ENCODE measurements at places on chromosomes 2 and 18.
A peak's percentile ranks its signal among the peaks of the same experiment; 100 is the strongest.

GRCh38 chr2:46490521-46491141 is 11.3 kb downstream of the TMEM247 start:
- no peak overlapping the region for H3K4me3 ChIP-seq
- no peaks in the 10 kb centered on the region for H3K36me3 ChIP-seq
- peaks cover 5% of the 10 kb centered on the region for H3K27me3 ChIP-seq
- H3K4me1 ChIP-seq = peaks cover 21% of the 10 kb centered on the region

DNA sequence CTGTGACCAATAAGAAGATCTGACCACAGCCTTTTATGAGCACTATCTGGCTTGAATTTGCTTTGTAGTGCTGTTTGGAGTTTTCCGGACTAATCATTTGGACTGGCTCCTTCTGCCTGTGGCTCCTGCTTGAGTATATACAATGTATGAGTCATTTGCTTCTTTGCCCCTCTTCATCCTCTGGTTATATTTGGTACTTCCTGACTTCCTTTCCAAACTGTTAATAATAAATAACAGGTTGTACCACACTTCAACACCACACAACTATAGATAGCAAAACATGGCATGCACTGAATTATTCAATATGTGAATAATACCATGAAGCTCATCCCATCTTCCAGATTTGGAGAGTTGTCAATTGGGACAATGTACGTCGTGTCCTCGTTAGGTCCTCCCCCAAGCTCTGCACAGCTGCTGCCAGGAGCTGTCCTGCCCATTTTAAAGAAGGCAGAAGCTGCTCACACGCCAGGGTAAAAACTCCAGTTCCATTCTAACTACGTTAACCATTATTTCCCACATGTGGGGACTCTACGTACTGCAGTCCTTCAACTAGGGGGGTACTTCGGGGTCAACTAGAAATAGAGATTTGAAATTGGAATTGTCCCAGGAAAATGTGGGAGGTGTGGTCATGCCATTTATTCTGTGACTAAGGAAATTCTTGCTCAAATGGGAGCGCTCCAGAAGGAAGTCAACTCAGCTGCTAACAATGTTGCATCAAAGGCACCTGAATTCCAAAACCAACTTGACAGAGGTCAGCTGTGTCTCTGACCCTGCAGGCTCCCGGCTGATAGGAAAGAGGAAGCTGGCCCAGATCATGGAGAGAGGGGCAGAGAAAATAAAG is 38.1 kb downstream of the ST8SIA5 start:
- no peak overlapping the region for H3K27ac ChIP-seq
- H3K4me1 ChIP-seq = peaks cover 16% of the 10 kb centered on the region
- H3K36me3 ChIP-seq = no peaks in the 10 kb centered on the region
- H3K27me3 ChIP-seq = no peaks in the 10 kb centered on the region
- H3K4me3 ChIP-seq = no peak overlapping the region

DNA sequence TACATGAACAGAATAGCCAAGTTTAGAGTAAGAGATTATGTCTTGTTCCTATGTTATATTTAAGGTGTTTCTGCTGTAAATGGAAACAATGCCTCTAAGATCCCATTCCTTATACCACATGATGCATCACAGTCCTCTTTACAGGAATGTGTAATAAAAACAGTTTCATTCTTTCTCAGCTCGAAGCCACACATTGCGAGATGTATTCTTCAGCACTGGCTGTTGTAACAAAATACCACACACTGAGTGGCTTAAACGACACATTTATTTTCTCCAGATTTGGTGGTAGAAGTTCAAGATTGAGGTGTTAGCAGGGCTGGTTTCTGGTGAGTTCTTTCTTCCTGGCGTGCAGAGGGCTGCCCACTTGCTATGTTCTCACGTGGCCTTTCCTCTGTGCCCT is 246.2 kb downstream of the SOCS6 start:
- H3K27me3 ChIP-seq = no peaks in the 10 kb centered on the region
- DNase-seq = no peak
- no peaks in the 10 kb centered on the region for H3K4me1 ChIP-seq
- peaks cover 75% of the 10 kb centered on the region for H3K36me3 ChIP-seq

DNA sequence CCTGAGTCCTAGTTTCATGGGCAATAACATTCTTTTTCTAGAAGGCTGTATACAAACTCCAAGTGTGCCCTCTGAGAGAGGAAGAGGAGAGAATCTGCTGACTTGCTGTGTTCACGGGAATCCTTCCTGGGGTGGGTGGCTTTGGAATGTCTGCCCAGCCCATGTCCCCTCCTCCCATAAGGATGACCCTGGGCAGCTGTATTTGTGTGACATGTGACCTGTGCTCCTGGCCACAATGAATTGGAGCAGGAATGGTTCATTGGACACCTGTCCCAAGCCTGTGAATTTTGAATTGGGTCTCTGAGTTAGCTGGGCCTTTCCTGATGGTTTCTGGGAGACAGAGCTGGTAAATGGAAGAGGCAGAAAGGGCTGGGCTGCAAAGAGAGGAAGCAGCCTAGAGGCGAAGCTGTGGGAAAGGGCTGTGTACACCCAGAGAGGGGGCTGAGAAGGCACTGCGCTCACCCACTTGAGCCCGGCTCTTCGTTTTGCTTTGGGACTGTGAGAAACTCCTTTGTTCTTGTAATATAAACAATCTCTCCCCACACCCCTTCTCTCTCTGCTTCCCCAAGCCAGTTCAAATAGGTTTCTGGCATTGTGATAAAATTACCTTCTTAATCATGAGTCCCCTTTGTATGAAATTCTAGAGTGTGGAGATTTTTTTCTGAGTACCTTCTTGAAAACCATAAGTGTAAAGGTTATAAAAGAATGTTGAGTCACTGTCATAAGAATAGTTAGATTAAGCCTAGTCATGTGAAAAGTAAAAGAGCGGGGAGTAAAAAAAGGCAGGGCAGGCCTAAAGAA is 49.8 kb downstream of the SLC4A5 start:
- H3K27ac ChIP-seq = no peak overlapping the region
- DNase-seq = no peak
- H3K27me3 ChIP-seq = peaks cover 11% of the 10 kb centered on the region
- peaks cover 3% of the 10 kb centered on the region for H3K36me3 ChIP-seq

- peak; percentile 64 for DNase-seq
- no peaks in the 10 kb centered on the region for H3K36me3 ChIP-seq
- no peak overlapping the region for H3K4me3 ChIP-seq
- peaks cover 2% of the 10 kb centered on the region for H3K27me3 ChIP-seq
- no peak overlapping the region for H3K27ac ChIP-seq
Observed at GRCh38 chr2:31170071-31170698, 31.9 kb upstream of the GALNT14 start.

DNA sequence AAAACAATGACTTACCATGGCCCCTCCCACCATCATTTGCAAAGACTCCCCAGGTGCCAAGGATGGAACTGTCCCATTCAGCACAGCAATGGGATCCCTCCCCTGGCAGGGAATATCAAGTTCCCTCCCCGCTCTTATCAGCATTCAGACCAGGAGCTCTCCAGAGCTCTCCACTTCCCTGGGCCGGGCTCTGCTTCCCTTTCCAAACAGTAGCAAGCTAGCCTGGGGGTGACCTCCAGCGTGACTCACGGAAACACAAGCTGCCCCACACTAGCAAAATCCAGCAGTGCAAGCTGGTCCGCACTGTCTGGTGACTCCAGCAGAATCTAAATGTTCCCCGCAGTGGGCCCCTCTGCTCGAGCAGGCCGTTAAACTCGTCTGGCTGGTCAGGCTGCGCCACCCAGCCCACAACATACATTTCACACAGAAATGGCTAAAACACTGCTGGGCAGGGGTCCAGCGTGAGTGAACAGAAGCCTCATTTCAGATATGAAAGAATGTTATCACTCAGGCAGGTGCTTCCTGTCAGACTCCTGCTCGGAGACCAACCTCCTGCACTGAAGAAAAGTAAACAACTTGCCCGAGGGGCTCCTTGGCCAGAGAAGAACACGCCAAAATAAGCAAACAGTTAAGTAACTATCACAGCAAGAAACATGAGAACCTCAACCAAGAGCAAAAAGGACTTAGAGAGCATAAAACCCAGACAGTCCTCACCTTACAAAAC is 33.9 kb downstream of the STAT1 start:
- H3K36me3 ChIP-seq = peaks cover 92% of the 10 kb centered on the region
- H3K27ac ChIP-seq = peak overlapping the region; percentile 73
- no peaks in the 10 kb centered on the region for H3K27me3 ChIP-seq
- no peak for DNase-seq
- H3K4me1 ChIP-seq = peaks cover 7% of the 10 kb centered on the region

DNA sequence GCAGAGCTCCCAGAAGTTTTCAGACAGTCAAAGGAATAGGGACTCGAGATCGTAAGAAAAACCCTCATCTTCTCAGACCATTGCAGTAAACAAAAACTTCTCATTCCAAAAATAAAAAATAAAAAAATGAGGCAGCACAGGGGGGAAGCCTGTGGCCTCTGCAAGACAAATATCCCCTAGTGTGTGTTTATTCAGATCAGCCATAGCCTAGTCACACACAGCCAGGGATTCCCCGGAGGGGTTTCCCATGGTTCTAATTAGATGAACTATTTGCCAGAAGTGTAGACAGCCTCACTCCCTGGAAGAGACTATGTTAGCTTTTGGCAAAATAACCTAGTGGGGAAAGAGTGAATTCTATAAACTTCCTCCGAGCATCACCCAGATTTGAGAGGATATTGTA is 122.9 kb upstream of the KLF7 start:
- DNase-seq = no peak
- no peak overlapping the region for H3K27ac ChIP-seq
- no peaks in the 10 kb centered on the region for H3K36me3 ChIP-seq

DNA sequence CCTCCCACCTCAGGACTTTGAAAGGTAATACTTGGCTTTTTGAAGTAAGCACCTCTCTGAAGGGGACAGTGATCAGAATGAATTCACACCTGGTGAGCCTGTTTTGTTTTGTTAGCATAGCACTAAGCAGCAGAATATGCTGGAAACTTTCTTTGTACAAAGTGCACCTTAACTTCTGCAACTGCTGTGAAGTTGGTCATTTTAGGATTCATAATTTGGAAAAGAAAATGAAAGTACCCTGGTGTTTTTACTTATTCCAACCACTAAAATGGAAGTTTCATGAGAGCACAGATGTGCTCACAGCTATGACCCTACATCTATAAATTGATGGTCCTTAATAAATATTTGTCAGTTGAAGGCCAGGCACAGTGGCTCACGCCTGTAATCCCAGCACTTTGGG is 257.8 kb upstream of the STON1 start:
- no peak overlapping the region for H3K27ac ChIP-seq
- DNase-seq = no peak
- H3K4me3 ChIP-seq = no peak overlapping the region
- peaks cover 13% of the 10 kb centered on the region for H3K36me3 ChIP-seq
- no peaks in the 10 kb centered on the region for H3K4me1 ChIP-seq

GRCh38 chr18:66900837-66901236 is 296.9 kb upstream of the CDH19 start:
- peaks cover 8% of the 10 kb centered on the region for H3K4me1 ChIP-seq
- no peaks in the 10 kb centered on the region for H3K36me3 ChIP-seq
- no peaks in the 10 kb centered on the region for H3K27me3 ChIP-seq
- no peak overlapping the region for H3K27ac ChIP-seq

DNA sequence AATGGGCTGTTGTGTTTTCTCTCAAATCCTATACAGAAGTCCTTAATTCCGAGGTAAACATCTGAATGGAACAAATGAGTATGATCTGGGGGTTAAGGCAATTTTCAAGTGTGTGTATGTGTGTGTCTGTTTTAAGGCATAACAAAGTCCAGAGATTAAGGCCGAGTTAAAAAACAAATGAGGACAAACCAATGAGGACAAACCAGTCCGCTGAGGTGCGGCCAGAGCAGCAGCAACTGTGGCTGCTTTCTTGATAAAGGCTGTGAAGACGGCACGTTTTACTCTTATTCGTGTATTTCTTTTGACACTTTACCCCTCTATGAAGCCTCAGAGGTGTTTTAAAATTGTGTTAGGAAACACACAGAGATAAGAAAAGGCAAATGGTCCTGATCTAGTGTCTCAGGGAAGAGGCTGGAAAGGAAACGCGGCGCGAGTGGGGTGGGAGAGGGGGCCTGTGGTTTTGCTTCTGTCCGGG is 495 bp upstream of the GULP1 start:
- DNase-seq = no peak
- H3K4me1 ChIP-seq = peaks cover 37% of the 10 kb centered on the region
- H3K36me3 ChIP-seq = 0 out of 2 replicates have a peak, but pooled peaks cover 11% of the 10 kb centered on the region
- H3K4me3 ChIP-seq = peak overlapping the region; percentile 89

- no peaks in the 10 kb centered on the region for H3K27me3 ChIP-seq
- H3K27ac ChIP-seq = no peak overlapping the region
- peaks cover 8% of the 10 kb centered on the region for H3K4me1 ChIP-seq
- H3K36me3 ChIP-seq = peaks cover 31% of the 10 kb centered on the region
- no peak overlapping the region for H3K4me3 ChIP-seq
Observed at GRCh38 chr2:167602122-167602521, 645.3 kb downstream of the STK39 start.

- DNase-seq = no peak
- H3K27ac ChIP-seq = no peak overlapping the region
- H3K27me3 ChIP-seq = peaks cover 100% of the 10 kb centered on the region
- H3K36me3 ChIP-seq = no peaks in the 10 kb centered on the region
Observed at GRCh38 chr2:172097557-172098131, 5.1 kb downstream of the DLX2 start.

GRCh38 chr2:113894156-113894743 is 4.4 kb downstream of the ACTR3 start:
- H3K36me3 ChIP-seq = no peaks in the 10 kb centered on the region
- H3K27ac ChIP-seq = no peak overlapping the region
- H3K4me1 ChIP-seq = peaks cover 69% of the 10 kb centered on the region
- H3K27me3 ChIP-seq = no peaks in the 10 kb centered on the region

DNA sequence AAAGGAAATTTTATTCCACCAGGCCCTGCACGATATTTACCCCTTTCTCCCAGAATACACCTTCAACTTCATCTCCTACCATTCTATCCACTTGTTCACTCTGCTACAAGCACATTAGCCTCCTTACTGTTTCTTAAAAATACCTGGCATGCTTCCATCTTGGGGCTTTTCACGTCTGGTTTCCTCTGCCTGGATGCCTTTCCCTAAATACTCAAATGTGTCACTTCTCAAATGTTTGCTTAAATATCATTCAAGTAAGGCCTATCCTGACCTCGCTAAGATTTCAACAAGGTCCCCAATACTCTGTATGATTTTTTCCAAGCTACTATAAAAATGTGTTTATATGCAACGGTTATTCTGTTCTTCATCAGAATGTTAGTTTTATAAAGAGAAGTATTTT is 433.0 kb upstream of the CHAC2 start:
- H3K27me3 ChIP-seq = no peaks in the 10 kb centered on the region
- H3K36me3 ChIP-seq = no peaks in the 10 kb centered on the region
- DNase-seq = no peak
- H3K4me3 ChIP-seq = no peak overlapping the region

DNA sequence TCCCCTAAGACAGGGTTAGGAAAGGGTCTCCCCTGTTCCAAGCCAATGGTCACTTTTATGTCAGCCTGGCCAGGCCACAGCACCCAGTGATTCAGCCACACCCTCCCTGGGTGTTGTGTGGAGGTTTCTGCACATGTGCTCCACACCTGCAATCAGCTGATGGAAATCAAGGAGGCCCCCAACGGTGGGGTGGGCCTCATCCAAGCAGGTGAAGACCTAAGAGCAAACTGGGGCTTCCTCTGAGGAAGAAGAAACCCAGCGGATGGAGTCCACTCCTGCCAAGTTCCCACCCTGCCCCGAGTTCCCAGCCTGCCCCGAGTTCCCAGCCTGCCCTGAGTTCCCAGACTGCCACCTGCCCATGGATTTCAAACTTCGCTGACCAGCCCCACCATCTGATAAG is 55.4 kb downstream of the KIF1A start:
- no peaks in the 10 kb centered on the region for H3K27me3 ChIP-seq
- DNase-seq = no peak
- H3K36me3 ChIP-seq = peaks cover 29% of the 10 kb centered on the region
- no peaks in the 10 kb centered on the region for H3K4me1 ChIP-seq
- no peak overlapping the region for H3K4me3 ChIP-seq

GRCh38 chr18:22346953-22347605 is 70.6 kb downstream of the CTAGE1 start:
- DNase-seq = peak; percentile 66
- H3K36me3 ChIP-seq = no peaks in the 10 kb centered on the region
- peak overlapping the region; percentile 70 for H3K4me3 ChIP-seq
- H3K27ac ChIP-seq = no peak overlapping the region
- H3K27me3 ChIP-seq = peaks cover 79% of the 10 kb centered on the region

All from WTC11 (cell line).